NCI-H82 (cell line): ENCODE measurements at places on chromosomes 2 and 18.

DNA sequence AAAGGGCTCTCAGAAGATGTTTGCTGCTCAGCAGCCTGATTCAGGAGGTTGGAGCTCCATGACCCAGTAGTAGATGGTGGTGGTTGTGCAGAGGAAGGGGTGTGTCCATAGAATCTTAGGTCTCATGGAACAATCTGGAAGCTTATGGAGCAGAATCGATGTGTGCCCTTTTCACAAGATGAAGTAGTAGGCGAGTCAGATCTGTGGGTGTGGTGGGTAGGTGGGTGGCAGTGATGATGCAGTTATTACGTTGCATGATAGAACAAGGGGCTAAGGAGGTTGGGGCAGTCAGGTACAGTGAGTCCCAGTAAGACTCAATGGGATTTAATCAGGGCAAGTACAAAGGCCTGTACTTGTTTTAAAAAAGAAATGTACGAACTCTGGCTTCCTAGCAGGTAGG lies 9.1 kb downstream of the TET3 start:
- no peak for DNase-seq

DNA sequence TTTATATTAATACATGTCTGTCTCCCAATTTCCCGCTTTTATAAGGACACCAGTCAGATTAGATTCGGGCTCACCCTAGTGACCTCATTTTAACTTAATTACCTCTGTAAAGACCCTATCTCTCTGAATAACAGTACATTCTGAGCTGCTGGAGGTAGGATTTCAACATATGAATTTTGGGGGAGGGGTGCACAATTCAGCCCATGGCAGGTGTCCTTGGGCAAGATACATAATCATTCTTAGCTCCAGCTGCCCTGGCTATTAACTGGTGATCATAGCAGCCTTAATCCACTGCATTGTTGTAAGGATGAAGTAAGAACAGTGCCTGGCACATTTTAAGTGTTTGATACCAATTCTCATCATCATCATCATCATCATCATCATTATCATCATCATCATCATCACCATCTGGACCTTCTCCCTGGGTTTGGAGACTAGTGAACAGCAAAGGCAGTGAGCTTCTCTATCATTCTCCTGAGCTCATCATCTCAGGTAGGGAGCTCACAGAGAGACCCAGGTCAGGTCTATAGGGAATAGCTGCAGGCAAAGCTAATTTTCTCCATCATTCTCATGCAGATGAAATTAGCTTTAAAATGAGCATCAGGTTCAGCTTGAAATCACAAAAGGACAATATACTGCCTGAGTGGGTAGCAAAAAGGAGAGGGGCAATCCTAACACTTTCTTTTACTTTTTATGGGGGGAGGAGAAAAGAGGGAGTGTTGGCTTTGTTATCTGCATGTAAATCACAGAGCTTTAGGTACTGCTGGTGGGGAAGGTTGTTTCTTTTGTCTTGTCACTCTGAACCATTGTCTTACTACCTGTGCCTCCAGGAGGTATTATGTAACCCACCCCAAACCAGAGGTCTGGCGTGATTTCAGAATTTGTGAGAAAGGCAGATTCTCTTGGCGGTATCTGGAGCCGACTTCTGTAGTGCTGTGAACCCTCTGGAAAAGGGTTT lies 125.5 kb upstream of the SPRED2 start:
- DNase-seq: peak; percentile 56

DNA sequence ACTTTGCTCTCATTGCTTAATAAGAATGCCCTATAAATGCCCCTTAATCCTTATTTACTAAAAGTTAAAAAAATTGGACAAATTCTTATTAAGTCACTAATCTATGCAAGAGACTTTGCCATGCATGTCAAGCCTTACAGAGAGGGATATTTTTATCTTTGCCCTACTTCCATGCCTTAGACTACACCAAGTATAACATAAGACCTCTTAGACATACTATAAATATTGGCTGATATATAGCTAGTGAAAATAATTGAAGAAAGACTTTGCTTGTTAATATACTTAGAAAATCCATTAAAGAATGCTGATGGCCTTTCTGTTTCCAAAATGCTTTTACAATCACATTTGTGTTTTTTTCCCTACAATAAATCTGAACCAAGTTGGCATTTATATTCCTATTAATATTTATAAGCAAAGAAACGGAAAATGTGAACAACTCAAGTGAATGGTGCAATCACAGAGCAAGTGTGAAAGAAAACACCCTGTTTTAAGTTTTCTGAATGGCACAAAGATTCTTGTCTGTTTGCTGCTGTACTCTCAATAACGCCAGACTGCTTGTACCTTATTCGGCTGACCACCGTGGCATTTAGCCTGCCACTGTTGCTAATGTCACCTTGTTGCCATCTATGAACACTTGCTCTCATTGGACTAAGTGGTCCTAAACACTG lies 105.0 kb downstream of the MC4R start:
- no peak for DNase-seq

- no peak for DNase-seq
Measured at GRCh38 chr2:84212611-84213314, 246.3 kb downstream of the SUCLG1 start.
